ENCODE measurements at places on chromosomes 1 and 21.

GRCh38 chr1:30285501-30285932, 437.9 kb downstream of the MATN1 start:
- no peak for DNase-seq

GRCh38 chr1:159214149-159214760, 9.6 kb downstream of the ACKR1 start:
- no peak for DNase-seq

GRCh38 chr1:197671140-197671539, 104.1 kb downstream of the DENND1B start:
- DNase-seq: no peak

- DNase-seq: no peak
Observed at GRCh38 chr1:4017636-4018365, 117.7 kb upstream of the C1orf174 start.

GRCh38 chr1:151479462-151479861, 20.2 kb upstream of the POGZ start:
- DNase-seq: no peak

GRCh38 chr1:48767975-48768510, 8.6 kb downstream of the BEND5 start:
- no peak for DNase-seq

- DNase-seq: no peak
Observed at GRCh38 chr1:150575072-150575489, 4.3 kb downstream of the MCL1 start.

DNA sequence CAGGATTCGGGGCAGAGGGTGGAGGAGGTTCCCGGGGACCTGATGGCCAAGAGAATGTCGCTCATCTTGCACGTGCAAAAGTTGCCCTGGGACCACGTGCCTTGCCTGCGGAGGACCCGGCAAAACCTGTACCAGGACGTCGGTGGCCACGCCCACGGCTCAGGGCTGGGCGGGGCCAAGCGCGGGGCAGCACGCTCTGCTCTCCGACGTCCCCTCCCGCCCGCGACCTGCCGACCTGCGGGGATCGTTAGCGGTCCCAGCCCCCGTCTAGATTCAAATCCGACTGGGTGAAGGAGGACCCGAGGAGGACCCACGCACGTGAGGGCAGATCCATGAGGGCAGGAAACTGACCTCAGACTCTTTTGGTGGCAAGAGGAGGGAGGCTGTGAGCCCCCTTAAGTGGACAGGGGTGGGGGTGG, at the start of gene C1orf167:
C1orf167 (plus strand) TSS at position 206 of the 419 bp plus-strand sequence. CDS start 2,208 bp downstream, outside the sequence.
- DNase-seq: peak; percentile 4

- DNase-seq: no peak
Observed at GRCh38 chr1:177969825-177970371, at the start of gene SEC16B. SEC16B (minus strand) TSS chr1:177970058; CDS start chr1:177967981, 2,077 bp downstream.

DNA sequence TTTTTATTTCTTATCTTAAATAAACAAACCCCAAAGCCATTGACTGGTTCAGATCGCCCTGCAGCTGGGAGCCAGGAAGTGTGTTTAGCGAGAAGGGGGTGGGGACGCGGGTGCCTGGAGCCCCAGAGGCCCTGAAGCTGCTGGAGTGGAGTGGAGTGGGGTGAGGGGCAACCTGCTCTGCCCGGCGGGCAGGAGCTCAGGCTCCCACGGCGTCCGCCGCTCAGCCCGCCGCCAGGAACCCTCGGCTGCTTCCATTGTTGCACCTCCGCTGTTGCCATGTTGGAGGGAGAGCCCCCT, 673 bp downstream of the PIK3C2B start:
- no peak for DNase-seq

- DNase-seq: no peak
Observed at GRCh38 chr1:42369471-42369870, 11.1 kb upstream of the RIMKLA start.
